Purkinje cell (primary cell): ENCODE measurements at places on chromosomes 12 and 14. TPM values are rescaled to one million over a fixed set of nuclear protein-coding genes. Genes with fewer than 3 reads are reported as not detected.

TMEM132D gene
- polyA plus RNA-seq: 1.8 TPM in 1 of 2 replicates, not detected in the other

TAS2R9 gene
- polyA plus RNA-seq: not detected in 2 replicates

TMEM119 gene
- not detected in 2 replicates for polyA plus RNA-seq

BMP4 gene
- polyA plus RNA-seq: 1.2 TPM in 1 of 2 replicates, not detected in the other

LIN7A gene
- 4.0 and 4.4 TPM in 2 replicates for polyA plus RNA-seq

PDZRN4 gene
- 0.11 and 3.4 TPM in 2 replicates for polyA plus RNA-seq

SRGAP1 gene
- 35.7 and 40.7 TPM in 2 replicates for polyA plus RNA-seq

OR4E2 gene
- polyA plus RNA-seq: not detected in 2 replicates

CCDC184 gene
- 41.6 and 68.9 TPM in 2 replicates for polyA plus RNA-seq

CFAP73 gene
- polyA plus RNA-seq: not detected in 2 replicates

OASL gene
- polyA plus RNA-seq: 0.22 TPM in 1 of 2 replicates, not detected in the other

VRTN gene
- polyA plus RNA-seq: not detected in 2 replicates

TWF1 gene
- polyA plus RNA-seq: 28.5 and 31.5 TPM in 2 replicates

C14orf93 gene
- polyA plus RNA-seq: 1.1 and 1.4 TPM in 2 replicates

NT5DC3 gene
- 2.4 and 2.9 TPM in 2 replicates for polyA plus RNA-seq

WNT1 gene
- polyA plus RNA-seq: not detected in 2 replicates

GLS2 gene
- polyA plus RNA-seq: 8.9 and 18.7 TPM in 2 replicates

CLEC1A gene
- 0.24 TPM in 1 of 2 replicates, not detected in the other for polyA plus RNA-seq

CINP gene
- 40.3 and 47.3 TPM in 2 replicates for polyA plus RNA-seq

CLEC1B gene
- polyA plus RNA-seq: not detected in 2 replicates

KCNH3 gene
- 1.3 TPM in 1 of 2 replicates, not detected in the other for polyA plus RNA-seq

OR6C2 gene
- polyA plus RNA-seq: not detected in 2 replicates

METTL1 gene
- 19.2 and 33.9 TPM in 2 replicates for polyA plus RNA-seq

GPR68 gene
- 0.57 and 0.87 TPM in 2 replicates for polyA plus RNA-seq

NEUROD4 gene
- not detected in 2 replicates for polyA plus RNA-seq

COCH gene
- polyA plus RNA-seq: 53.1 and 66.9 TPM in 2 replicates

BDKRB1 gene
- polyA plus RNA-seq: not detected in 2 replicates

DNAAF2 gene
- 11.1 and 14.9 TPM in 2 replicates for polyA plus RNA-seq

CRACR2A gene
- 1.6 TPM in 1 of 2 replicates, not detected in the other for polyA plus RNA-seq

VDR gene
- not detected in 2 replicates for polyA plus RNA-seq

MIPOL1 gene
- polyA plus RNA-seq: 9.2 and 15.0 TPM in 2 replicates

MORN3 gene
- 0.27 and 1.4 TPM in 2 replicates for polyA plus RNA-seq

INSM2 gene
- polyA plus RNA-seq: 3.4 and 5.3 TPM in 2 replicates

CLEC6A gene
- polyA plus RNA-seq: not detected in 2 replicates
